ENCODE measurements at places on chromosomes 5 and 9. TPM values are rescaled to one million over a fixed set of nuclear protein-coding genes. Genes with fewer than 3 reads are reported as not detected.

GRCh38 chr5:460273-460625 is 17.3 kb downstream of the EXOC3 start:
- no peak for DNase-seq
- H3K4me3 ChIP-seq = no peak overlapping the region
- H3K27me3 ChIP-seq = no peaks in the 10 kb centered on the region
- H3K4me1 ChIP-seq = no peaks in the 10 kb centered on the region
- no peak overlapping the region for H3K27ac ChIP-seq

GRCh38 chr9:91515074-91515687 is 91.5 kb upstream of the NFIL3 start:
- H3K27ac ChIP-seq = peak overlapping the region; percentile 70
- peak; percentile 95 for DNase-seq
- H3K27me3 ChIP-seq = no peaks in the 10 kb centered on the region
- peak overlapping the region; percentile 32 for H3K4me3 ChIP-seq

DNA sequence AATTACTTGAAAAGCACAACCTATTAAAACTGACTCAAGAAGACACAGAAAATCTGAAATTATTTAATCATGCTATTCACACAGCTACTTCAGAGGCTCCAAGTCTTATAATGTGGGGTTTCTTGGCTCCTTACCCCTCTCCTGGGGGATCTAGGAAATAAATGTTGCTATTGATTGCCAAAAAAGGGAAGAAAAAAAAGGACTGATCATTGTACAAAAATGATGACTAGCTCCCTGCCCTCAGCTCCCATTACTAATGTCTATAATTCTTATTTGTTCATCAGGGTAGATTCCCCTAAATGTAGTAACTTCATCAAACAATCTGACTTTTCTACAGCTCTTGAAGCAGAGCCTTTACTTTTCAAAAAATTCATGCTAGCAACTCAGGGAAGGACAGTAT is 3.3 kb upstream of the SMC5 start:
- no peaks in the 10 kb centered on the region for H3K36me3 ChIP-seq
- peaks cover 10% of the 10 kb centered on the region for H3K4me1 ChIP-seq
- peak overlapping the region; percentile 99 for H3K27ac ChIP-seq
- H3K27me3 ChIP-seq = no peaks in the 10 kb centered on the region

DNA sequence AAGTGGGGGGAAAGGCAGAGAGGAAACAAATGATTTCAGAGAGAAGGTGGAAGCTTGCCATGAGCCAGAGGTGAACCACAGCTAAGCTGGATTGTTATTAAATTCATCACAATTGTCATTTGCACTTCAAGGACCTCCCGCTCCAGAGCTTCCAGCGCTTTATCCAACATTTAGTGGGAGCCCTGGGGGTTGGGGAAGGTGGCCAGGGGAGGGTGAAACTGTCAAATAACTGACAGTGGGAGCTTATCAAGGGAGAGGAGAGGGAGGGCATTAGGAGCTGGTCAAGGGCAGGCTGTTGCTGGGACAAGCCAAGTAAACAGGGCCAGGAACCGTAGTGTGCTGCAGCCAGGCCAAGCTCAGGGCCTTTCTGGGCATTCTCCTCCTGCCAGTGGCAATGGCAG is 71.5 kb downstream of the SIL1 start:
- peaks cover 2% of the 10 kb centered on the region for H3K36me3 ChIP-seq
- H3K27ac ChIP-seq = no peak overlapping the region
- peaks cover 9% of the 10 kb centered on the region for H3K4me1 ChIP-seq
- DNase-seq = peak; percentile 36
- H3K4me3 ChIP-seq = no peak overlapping the region

GRCh38 chr5:35294976-35295375 is 64.7 kb upstream of the PRLR start:
- no peaks in the 10 kb centered on the region for H3K4me1 ChIP-seq
- H3K36me3 ChIP-seq = no peaks in the 10 kb centered on the region
- no peak overlapping the region for H3K4me3 ChIP-seq
- no peak overlapping the region for H3K27ac ChIP-seq
- H3K27me3 ChIP-seq = no peaks in the 10 kb centered on the region

- H3K4me1 ChIP-seq = no peaks in the 10 kb centered on the region
- DNase-seq = no peak
Observed at GRCh38 chr5:77322406-77322805, 111.9 kb downstream of the PDE8B start.

DNA sequence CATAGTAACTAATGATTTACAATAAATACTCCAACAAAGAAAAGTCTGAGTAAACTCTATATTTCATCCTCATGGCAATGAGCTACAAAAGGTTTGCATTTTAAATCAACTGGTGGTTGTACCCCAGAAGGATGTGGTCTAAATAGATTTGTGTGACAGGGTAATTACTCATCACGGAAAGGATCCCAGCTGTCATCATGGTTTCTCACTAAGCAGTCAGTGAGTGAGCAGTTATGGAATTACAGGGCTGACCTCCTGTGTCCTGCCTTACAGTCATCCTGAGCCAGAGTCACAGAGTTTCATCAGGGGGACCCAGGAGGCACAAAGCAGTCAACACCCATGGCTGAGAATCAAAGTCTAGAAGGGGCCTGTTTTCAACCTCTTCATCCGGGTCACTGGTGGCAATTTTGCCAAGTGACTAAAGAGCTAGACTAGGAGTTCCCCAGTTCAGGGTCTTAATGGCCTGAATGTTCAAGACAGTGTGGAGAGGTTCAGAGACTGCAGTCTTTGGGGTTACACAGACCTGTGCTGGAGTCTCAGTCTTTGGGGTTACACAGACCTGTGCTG is 210.7 kb upstream of the SLC24A2 start:
- peak; percentile 66 for DNase-seq
- H3K27ac ChIP-seq = no peak overlapping the region
- no peak overlapping the region for H3K4me3 ChIP-seq
- no peaks in the 10 kb centered on the region for H3K36me3 ChIP-seq
- no peaks in the 10 kb centered on the region for H3K27me3 ChIP-seq
- peaks cover 2% of the 10 kb centered on the region for H3K4me1 ChIP-seq

The TEX48 gene
- total RNA-seq = not detected

The ZNG1F gene
- 3.8 TPM for total RNA-seq

The PHF24 gene
- 0.17 TPM for total RNA-seq

The GRM6 gene
- not detected for total RNA-seq
